ENCODE measurements at places on chromosomes 3 and 15.

DNA sequence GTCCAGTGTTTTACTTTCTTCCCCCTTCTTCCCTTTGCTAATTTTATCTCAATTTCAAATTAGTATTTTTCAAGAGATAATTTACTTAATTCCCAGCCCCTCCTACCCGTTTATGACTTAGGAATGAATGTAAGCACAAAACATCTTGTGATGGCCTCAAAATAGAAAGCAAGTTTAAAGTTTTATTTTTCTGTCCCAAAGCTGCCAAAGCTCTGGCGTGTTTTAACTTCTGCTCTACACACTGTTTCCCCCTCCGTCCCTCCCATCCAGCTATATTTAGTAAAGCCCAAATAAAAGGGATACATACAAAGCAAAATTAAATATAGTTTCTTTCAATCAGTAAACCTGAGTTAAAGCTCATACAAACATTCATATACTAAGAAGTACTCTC lies 59.9 kb downstream of the IGF2BP2 start:
- DNase-seq: no peak

DNA sequence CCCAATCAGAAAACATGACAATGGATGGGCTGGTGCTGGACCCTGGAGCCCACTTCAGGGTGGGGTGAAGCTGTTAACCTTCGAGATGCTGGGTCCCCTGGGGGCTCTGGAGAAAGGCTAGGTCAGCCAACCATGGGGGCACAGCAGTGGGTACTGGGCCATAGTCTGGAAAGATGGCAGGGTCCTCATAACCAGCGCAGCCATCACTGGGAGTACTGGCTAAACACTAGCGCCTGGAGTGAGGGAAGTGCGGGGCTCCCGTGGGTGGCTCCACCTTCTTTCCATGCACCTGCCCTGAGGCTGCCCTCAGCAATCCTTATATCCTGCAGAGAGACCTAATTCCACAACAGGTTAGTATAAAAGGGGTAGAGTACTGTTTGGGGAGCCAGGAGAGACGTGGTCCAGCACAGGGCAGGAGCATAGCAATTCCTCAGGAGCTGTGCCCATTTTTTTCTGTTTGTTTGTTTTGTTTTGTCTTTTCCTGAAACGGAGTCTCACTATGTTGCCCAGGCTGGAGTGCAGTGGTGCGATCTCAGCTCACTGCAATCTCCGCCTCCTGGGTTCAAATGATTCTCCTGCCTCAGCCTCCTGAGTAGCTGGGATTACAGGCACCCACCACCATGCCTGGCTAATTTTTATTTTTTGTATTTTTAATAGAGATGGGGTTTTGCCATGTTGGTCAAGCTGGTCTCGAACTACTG lies 122.6 kb upstream of the MEF2A start:
- no peak for DNase-seq

DNA sequence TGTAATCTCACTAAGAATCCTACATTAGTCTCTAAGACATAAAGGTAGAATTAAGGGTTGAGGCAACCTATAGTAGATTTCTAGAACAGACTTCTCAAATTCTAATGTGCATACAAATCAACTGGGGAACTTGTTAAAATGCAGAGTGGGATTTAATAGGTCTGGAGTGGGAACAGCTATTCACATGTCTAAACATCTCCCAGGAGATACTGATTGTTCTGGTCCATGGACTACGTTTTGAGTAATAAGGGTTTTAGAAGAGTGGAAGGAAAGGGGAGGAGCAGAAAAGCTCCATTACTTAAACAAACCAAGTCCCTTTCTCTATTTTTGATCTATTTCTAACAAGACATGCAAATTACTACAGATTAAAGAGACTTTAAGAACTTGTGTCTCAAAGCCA lies 524.8 kb downstream of the TUSC7 start:
- DNase-seq: no peak

- no peak for DNase-seq
Measured at GRCh38 chr3:169460035-169460434, 203.5 kb downstream of the MECOM start.

GRCh38 chr3:156142702-156143101 lies 22.3 kb downstream of the KCNAB1 start:
- no peak for DNase-seq

DNA sequence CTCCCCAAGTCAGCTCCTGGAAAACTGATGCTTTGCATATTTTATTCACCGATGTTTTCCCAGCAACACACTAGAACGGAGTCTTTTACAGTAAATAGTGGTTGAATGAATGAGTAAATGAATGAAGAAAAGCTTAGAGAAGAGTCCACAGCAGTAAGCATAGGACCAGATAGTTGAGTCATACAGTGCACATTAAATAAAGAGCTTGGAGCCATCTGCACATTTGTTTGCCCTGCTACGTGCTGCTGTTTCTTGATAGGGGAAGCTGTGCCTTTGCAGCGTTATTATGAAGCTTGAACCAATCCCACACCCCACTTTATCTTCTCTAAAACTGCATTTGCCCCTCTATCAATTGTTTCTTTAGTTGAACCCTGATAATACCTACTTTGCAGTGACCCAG lies 1.2 kb downstream of the FAM98B start:
- DNase-seq: peak; percentile 12

DNA sequence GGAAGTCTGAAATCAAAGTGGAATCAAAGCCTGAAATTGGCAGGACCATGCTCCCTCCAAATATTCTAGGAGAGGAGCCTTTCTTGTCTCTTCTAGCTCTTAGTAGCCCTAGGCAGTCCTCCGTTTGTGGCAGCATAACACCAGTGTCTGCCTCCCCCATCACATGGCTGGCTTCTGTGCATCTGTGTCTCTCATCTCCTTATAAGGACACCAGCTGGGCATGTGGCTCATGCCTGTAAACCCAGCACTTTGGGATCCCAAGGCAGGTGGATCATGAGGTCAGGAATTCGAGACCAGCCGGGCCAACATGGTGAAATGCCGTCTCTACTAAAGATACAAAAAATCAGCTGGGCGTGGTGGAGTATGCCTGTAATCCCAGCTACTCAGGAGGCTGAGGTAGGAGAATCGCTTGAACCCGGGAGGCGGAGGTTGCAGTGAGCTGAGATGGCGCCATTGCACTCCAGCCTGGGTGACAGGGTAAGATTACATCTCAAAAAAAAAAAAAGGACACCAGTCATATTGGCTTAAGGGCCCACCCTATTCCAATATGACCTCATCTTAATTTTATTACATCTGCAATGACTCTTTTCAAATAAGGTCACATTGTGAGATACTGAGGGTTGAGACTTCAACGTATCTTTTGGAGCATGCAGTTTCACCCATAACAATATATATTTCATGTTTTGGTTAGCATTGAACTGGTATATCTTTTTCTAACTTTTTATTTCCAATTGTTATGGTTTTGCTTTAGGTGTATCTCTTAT lies 148.0 kb upstream of the TPM1 start:
- no peak for DNase-seq

- no peak for DNase-seq
Measured at GRCh38 chr3:31667582-31667981, 134.9 kb downstream of the STT3B start.

DNA sequence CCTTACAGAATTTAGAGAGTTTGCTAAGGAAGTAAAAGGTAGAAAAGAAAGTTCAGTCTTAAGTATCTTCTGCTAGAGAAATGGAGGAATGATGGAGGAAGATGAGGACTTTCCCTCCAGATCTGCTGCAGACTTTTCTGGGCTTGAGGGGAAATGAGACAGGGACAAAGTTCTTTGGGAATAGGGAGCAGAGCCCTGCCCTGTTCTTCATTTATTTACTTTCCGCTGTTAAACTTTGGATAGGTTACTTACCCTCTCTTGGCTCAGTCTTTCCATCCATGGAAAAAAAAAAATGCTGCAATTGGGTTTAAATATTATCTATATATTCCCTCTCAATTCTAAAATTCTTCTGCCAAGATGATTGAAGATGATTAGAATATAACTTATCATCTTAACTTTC lies 202.9 kb downstream of the TBL1XR1 start:
- DNase-seq: no peak

DNA sequence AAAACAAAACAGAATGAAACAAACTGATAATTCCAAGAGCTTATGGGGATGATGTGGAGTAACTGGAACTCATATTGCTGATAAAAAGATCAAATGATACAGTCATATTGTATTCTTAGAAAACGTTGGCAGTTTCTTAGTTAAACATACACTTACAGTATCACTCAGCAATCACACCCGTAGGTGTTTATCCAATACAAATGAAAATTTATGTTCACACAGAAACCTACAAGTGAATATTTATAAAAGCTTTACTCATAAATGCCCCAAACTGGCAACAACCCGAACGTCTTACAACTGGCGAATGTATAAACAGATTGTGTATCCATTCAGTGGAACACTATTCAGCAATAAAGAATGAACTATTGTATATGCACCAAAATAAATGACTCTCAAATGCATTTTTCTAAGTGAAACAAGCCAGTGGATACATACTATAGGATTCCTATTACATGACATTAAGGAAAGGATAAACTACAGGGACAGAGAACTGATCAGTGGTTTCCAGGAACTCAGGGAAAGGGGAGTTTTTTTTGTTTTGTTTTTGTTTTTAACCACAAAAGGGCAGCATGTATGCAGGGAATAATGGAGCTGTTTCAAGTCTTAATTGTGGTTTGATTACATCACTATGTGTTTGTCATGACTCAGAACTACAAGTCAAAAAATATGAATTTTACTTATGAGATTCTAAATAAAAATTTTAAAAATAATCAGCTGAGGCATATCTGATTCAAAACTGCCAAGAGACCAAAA lies 71.8 kb upstream of the NDUFB4 start:
- no peak for DNase-seq

GRCh38 chr3:149967086-149967685 lies 3.5 kb downstream of the PFN2 start:
- DNase-seq: peak; percentile 31

DNA sequence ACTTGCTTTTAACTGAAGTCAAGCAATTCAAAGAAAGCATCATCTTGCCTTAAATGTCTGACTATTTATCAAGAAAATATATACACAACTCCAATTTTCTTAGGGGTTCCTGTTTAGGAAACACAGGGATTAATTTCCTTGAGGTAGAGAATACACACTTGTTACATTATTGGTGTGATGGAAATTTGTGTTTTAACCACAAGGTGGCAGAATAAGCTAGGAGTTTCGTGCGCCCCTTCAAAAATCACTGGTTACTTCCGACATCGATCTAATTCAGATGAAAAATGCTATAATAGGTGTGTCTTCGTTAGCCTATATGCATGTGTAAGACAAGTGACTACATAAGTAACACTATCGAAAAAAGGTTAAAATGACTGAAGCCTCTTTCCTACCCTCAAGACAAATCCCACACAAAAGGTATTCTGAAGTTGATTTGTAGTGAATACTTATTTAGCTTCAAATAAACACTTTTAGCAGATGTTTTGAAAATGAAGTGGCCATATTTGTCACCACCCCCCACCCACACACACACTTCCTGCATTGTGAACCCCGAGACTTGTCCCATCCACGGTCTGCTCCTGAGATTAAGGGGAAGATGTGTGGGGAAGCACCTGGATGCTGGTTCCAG lies 246.5 kb downstream of the ROBO1 start:
- DNase-seq: no peak

DNA sequence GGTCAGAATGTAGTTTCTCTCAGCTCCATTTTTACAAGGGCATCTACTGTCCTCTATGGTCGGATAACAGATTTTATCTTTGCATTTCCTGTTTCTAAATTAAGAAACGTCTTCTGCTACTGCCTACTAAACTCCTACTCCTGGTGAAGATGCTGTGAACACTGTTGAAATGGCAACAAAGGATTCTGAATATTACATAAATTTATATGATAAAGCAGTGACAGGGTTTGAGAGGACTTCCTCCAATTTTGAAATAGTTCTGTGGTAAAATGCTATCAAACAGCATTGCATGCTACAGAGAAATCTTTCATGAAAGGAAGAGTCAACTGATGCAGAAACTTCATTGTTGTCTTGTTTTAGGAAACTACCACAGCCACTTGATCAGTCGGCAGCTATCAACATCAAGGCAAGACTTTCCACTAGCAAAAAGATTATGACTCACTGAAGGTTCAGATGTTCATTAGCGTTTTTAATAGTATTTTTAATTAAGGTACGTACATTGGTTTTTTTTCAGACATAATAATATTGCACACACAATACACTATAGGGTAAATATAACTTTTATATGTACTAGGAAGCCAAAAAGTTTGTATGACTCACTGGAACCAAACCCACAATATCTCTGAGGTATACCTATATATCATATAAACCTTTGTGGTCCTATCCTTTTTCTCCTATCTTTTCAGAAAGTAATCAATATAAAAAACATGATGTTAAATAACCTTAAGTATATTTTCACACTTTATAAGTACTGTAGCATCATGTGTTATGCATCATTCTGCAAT lies 156.1 kb downstream of the STAG1 start:
- DNase-seq: no peak

- no peak for DNase-seq
Measured at GRCh38 chr15:66253418-66254088, at the start of gene MEGF11. Gene MEGF11 (minus strand): TSS chr15:66253750. CDS start chr15:66128403, 125,347 bp downstream.

- DNase-seq: no peak
Measured at GRCh38 chr15:38238311-38238710, 14.3 kb upstream of the SPRED1 start.

- no peak for DNase-seq
Measured at GRCh38 chr3:128932516-128933212, 53.2 kb downstream of the ACAD9 start.

DNA sequence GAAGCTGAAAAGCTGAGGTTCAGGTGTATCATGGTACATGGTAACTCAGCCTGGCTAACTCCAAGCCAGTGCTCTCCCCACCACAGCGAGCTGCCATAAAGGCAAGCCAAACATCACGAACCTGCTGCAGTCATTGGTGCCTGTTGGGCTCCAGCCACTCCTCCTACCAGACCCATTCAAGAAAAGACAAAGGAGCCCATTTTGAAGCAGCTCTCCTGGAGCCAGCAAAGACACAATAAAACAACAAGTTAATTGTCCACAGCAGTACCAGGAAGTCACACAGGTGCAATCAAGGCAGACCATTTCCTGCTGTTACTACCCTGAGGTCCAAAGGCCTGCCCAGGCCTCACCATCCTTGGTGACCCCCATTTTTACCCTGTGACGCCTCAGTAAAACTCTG lies 77.6 kb downstream of the DAPK2 start:
- no peak for DNase-seq

- no peak for DNase-seq
Measured at GRCh38 chr3:170081079-170081741, 43.4 kb downstream of the GPR160 start.

- no peak for DNase-seq
Measured at GRCh38 chr3:40572588-40572987, 47.8 kb downstream of the ZNF621 start.

GRCh38 chr3:114081037-114081436 lies 24.5 kb downstream of the QTRT2 start:
- DNase-seq: no peak

- DNase-seq: no peak
Measured at GRCh38 chr3:160128056-160128455, 97.2 kb upstream of the C3orf80 start.

DNA sequence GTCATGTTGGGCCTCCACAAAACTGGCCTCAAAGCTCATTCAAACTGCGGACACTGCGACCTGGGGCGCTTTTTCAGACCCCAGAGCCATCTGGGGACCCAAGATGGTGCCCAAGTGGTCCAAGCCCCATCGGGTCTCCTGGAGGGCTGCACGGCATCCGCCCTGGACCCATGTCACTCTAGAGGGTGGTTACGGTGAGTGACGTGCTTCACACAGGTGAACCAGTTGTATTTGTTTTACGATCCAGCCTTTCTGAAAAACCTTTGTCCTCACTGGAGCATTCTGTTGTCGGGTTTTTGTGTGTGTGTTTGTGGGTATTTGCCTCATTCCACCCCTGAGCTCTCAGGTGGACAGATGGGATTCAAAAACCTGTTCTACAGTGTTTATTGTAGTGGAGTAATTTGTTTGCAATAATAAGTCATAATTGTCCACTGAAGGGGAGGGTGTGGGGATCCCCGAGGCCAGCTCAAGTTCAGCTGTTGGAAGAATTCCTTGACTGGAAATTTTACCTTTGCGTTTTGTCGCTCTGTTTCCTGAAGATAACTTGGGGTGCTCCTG lies 1.9 kb downstream of the SLC51A start:
- DNase-seq: no peak

Data from hematopoietic multipotent progenitor cell treated with erythropoietin and hydrocortisone succinate and interleukin-3 and kit ligand, for 17 days (in vitro differentiated cells).